ENCODE measurements at places on chromosomes 13 and 19. TPM values are rescaled to one million over a fixed set of nuclear protein-coding genes. Genes with fewer than 3 reads are reported as not detected.

- no peak for DNase-seq
Measured at GRCh38 chr13:76717092-76717491, 169.1 kb downstream of the KCTD12 start.

DNA sequence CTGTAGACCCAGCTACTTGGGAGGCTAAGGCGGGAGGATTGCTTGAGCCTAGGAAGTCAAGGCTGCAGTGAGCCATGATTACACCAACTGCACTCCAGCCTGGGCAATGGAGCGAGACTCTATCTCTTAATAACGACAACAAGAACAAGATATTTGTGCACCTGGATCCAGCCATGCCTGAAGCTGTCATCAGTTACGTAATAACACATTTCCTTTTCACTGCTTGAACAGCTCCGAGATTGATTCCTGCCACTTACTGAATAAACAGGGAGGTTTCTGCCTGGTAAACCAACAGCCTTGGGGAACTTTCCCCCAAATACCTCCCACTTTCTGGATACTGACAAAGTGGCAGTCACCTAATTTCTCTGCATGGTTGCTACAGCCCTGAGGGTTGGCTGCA, 5.4 kb downstream of the KANK2 start:
- no peak for DNase-seq

DNA sequence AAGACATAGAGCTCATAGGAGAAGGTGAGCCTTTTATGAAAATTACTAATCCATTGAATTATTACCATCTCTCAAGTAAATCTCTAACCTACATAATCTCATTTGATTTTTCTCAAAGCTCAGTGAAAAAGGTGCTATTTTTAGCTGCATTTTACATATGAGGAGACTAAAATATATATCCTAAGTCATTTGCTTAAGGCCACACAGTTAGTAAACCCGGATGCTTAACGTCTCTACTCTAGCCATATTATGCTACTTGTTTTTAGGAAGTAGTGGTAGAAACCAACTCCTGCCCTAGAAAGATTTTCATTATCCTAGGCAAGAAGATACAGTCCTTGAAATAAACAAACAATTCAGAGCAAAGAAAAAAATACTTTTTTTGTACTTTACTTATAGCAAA, 108.9 kb downstream of the RBM26 start:
- no peak for DNase-seq

DNA sequence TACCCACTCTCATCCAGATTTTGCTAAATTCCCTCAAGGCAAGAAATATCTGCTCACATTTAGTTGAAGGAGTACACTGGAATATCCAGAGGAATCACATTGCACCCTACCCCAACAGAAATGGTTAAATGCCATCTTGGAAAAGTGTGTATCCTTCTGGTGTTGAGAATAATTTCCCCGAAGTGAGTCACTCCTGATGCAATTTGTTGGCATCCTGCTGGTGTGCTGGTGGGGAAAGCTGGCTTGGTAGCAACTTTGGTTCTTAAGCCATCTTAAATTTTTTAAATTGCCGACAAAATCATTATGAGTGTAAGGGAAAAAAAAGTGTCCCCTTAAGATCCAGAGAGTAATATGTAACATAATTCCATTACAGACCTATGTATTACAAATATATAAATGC, 337.3 kb upstream of the DACH1 start:
- no peak for DNase-seq

The ZNF578 gene
- 3.4 TPM for total RNA-seq

The TTC9B gene
- total RNA-seq: not detected

The CYP2A7 gene
- 0.72 TPM for total RNA-seq
